GM23338 (cell line): ENCODE measurements at places on chromosomes 13 and 19.

DNA sequence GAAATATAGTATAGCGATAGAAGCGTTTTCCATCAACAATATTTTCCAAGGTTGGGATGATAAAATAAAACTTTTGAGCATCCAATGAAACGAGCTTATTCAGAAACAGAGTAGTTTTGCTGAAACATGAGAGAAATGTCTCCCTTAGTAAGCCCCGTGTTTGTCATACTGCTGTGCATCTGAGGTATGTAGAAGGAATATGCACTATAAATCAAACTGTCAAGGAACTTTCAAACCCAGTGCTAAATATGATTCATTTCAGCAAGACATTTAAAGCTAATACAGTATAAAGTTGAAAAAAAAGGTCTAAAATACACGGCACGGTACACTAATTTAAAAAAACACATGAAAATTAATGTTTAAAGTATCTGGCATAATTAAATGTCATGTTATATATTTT, 546.2 kb downstream of the SLITRK5 start:
- no peak for DNase-seq

DNA sequence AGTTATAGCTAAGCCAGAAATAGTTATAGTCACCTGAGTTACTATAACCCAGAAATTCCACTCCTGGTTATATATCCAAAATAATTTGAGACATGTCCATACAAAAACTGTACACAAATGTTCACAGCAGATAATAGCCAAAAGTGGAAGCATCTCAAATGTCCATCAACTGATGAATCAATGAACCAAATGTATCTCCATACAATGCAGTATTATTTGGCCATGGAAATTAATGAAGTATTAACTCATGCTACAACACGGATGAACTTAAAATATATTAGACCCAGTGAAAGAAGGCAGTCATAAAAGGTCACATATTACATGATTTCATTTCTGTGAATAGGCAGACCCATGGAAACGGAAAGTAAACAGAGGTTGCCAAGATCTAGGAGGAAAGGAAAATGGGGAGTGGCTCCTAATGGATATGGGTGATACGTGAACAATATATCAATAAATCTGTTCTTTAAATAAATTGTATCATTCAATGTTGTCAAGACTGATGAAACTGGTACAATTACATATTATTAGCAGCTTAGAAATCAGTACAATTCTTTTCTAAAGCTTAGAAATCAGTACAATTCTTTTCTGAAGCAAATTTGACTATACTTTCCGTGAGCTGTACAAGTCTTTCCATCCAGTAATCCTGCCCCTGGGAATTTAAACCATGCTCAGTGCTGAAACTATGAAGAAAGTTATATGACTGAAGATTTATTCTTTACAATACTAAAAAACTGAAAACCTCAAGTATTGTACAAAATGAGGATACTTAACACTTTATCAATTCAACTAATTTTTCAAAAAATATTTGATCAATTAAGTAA, 47.0 kb upstream of the DIAPH3 start:
- no peak for DNase-seq

GRCh38 chr13:26678796-26679195, 81.8 kb downstream of the GPR12 start:
- DNase-seq = peak; percentile 32

DNA sequence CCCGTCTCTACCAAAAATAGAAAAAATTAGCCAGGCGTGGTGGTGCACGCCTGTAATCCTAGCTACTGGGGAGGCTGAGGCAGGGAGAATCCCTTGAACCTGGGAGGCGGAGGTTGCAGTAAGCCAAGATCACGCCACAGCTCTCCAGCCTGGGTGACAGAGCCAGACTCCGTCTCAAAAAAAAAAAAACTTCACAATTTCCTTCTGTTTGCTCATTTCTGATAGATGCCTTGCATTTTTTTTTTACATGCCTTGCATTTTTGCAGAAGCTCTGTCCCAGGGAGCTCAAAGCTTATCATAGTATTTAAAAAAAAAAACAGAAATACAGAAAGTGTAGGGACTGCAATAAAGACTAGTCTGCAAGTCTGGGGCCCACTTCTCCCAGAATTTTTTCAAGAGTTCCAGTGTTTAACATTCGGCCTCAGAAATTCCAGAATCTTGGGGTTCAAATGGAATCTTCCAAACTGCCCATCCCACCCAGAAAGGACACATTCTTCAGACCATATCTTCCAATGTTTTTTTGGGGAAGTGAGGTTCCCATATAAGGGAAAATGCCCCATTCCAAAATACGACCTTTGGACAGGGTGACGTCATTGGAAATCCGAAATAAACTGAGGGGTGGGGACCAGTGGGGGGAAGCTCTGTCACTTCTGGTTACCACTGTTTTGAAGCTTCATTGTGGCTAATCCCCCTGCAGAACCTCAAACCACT, 17.2 kb upstream of the RAB8A start:
- DNase-seq = no peak

GRCh38 chr19:49642492-49643035, 555 bp downstream of the SCAF1 start:
- DNase-seq = peak; percentile 54

DNA sequence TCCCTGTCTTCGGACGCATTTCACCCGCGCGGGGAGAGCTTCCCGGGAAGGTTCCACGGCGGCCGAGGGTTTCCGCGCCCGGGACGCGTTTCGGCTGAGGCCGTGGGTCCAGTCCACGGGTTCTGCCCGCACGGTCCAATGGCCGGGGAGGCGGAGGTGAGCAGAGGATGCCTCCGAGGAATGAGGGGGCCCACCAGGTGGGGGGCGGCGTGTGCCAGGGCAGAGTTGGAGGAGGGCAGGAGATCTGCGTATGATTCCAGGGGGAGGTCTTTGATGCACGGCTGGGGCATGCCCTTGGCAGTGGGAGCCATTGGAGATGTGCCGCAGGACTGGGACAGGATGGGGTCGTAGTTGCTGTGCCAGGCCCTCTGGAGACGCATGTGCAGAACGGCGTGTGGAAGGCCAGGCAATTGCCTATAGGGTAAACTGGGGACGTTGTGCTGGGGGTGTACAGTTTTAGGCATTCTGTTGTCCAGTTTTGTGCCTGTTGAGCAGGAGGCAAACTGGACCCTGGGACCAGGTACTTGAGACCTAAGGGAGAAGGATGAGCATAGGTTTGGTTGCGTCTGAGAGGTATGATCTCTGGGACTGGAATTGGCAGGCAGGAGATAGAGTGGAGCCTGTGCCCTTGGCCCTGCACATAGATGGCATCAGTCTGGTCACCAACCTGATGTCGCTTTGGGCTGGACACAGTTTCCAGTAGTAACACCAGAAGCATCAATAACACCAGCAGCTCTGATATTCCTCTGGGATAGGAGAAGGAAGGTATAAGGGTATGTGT, 751 bp downstream of the ZNF584 start:
- DNase-seq = peak; percentile 37
